Kidney glomerular epithelial cell (primary cell): ENCODE measurements at places on chromosomes 4 and X.

DNA sequence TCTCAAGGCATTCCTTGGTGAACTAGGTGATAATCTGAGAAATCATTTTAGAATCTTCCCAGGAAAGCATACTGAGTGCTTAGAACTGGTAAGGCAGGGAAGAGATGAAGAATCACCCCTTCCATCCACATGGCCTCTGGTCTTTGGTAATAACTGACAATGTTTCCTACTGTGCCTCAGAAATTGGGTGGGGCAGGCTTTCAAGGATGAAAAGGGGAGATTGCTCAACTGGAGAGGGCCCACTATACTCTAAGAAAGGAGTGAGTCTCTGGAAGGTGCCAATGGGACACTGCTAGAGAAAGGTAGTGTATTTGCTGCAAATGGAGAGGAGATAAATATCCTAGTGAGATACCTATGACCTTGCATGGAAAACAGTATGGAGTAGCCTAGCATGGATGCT is 135.0 kb upstream of the SCML1 start:
- no peak for DNase-seq

DNA sequence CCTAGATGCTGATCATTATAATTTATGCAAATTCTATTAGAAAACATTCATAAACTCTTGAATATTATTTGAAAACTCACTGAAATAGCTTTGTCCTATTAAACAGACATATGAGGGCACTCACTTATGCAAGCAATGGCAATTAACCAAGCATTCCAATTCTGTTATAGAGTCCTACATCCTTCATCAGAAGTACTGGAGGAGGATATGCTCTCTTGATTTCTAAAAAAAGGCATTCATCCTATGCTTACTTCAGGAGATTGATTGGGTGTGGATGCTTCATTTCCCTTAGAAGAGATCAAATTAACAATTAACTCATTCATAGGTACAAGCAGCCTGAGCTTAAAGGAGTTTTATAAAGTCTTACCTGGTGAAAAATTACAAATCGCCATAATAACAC is 1317.2 kb downstream of the PCDH7 start:
- DNase-seq = peak; percentile 66

- peak; percentile 3 for DNase-seq
Observed at GRCh38 chr4:157172011-157172410, 48.5 kb upstream of the GRIA2 start.

- peak; percentile 61 for DNase-seq
Observed at GRCh38 chr4:10123227-10124101, 6.9 kb upstream of the WDR1 start.

- DNase-seq = no peak
Observed at GRCh38 chr4:185502386-185502785, 30.9 kb upstream of the CCDC110 start.

DNA sequence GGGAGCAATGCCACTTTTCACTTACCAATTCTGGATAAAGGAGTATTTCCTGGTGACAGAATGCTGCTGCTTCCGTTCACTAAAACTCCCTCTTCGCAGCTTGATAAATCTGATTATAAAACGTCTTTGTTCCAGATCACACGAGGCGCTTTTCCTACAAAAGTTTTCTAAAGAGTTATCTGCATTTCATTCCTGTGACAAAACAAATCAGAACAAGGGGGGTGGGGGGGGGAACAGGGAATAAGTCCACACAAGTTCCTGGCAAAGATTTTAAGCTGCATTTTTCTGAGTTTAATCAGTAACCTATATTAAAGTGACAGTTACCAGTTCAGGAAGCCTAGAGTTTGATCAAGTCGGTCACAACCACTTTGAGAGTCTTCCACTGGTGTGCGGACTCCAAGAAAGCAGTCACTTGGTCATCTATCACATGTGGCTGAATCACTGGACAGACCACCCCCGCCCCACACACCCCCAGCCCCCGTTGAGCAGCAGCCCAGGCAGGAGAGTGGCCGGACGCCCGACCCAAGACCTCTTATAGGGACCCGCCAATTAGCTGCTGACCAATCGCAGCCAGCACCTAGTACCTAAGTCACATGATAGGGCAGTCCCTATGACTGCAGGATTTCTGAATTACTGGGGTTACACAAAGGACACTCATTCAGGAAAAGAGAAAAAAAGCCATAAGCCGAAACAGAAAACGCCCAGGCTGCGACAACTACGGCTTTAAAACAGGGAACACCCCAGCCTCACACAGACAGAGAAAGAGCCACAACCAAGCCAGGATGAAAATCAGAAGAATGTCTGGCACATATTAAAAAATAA is 569.3 kb upstream of the DIPK2B start:
- peak; percentile 54 for DNase-seq

- no peak for DNase-seq
Observed at GRCh38 chr4:16092682-16093319, 9.0 kb upstream of the PROM1 start.

DNA sequence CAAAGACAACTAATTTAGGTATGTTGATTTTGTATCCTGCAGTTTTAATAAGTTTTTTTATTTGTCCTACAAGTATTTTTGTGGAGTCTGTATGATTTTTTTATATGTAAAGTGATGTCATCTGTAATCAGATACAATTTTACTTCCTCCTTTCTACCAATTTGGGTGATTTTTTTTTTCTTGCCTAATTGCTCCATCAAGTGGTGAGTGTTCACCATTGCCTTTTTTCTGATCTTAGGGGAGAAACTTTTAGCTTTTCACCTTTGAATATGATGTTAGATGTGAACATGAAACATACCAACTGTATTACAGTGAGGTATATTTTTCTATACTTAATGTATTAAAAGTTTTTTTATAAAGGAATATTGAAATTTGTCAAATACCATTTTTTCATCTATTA is 362.3 kb downstream of the PABPC4L start:
- DNase-seq = no peak
